ENCODE measurements at places on chromosomes 3 and 15.

DNA sequence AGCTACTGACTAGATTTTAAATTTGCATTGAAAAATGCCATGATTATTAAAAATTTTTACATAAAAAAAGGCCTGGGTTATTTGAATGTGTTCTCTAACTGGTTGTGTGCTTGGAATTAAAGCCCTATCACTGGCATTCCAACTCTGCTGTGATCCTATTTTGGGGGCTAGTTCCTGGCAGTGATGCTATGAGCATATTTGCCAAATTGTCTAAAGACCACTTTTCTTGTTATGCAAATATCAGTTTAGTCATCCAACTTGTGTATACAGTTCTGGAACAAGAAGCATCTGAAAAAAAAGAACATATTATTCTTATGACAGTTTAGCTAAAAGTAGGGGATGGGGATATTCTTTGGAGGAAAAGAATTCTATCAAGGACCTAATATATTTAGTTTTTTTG is 243.4 kb upstream of the ZNF717 start:
- no peak for DNase-seq

DNA sequence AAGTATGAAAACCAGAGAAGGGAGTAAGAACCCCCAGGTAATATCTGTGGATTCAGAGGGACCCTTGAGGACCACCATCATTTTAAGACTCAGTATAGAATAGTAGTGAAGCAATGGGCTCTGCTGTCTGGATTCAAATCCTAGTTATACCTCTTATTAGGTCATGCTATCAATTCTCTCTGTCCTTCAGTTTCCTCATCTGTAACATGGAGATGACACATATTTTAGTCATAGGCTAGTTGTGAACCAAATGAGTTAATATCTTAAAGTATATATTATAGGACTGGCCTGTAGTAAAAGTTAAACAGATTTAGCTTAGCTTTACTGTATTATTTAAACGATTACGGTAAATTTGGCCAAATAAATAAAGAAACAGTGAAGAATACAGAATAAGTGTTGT is 177.3 kb upstream of the GOLIM4 start:
- DNase-seq = no peak

- DNase-seq = no peak
Measured at GRCh38 chr3:30370681-30371271, 235.6 kb upstream of the TGFBR2 start.

DNA sequence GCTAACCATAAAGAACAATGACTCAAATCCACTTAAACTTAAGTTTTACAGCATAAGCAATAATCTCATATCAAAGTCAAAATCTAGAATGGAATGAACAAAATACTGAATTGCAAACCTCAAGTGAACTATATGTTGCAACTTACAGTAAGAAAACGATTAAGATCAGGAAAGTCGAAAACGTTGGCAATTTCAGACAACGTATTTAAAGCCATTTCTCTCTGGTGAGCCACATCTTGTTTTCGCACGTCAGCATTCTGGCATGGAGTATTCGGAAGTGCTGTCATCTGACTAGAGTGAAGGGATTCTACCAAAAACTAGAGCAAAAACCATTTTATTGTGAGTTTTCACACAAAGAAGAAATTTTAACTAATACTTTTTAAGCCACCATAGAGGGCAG is 28.5 kb downstream of the ATR start:
- DNase-seq = no peak

- no peak for DNase-seq
Measured at GRCh38 chr15:44719293-44719999, 8.1 kb downstream of the B2M start.

GRCh38 chr3:65961733-65962132 is 77.0 kb downstream of the MAGI1 start:
- no peak for DNase-seq

DNA sequence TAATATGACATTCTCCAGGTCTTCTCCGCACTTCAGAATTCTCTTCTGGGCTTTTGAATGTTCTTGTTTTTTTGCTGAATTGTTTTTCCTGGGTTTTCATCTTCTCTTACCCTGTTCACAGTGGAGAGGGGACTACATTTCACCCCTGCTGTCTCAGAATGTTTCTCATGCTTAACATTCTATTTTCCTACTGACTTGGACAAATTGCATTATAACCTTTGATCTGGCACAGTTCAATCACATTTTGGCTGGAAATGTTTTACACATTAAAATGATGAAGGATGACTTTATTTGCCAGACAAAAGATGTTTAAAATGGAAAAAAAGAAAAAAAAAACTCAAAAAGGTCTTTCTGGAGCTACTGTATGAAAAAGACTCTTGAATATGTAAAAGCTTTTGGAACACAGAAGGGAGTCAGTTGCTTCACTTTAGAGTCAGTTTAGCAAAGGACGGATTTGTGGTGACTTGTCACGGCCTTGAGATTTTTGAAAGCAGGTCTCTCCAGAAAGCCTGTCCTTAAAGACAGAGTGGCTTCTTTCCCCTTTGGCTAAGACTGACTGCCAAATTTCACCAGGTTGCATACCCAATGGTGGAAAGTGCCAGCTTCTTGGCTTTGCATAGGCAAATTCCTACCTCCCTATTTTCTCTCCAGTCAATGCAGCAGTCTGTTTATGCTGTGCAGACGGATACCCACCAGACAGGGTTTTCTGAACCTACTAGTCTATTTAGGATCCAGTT is 401.0 kb upstream of the TBL1XR1 start:
- no peak for DNase-seq

- DNase-seq = peak; percentile 59
Measured at GRCh38 chr3:16448639-16449070, 64.8 kb downstream of the RFTN1 start.

GRCh38 chr3:122533931-122534334 is 19.2 kb upstream of the KPNA1 start:
- DNase-seq = peak; percentile 81

- DNase-seq = peak; percentile 15
Measured at GRCh38 chr3:51340989-51341636, 44.0 kb upstream of the MANF start.

GRCh38 chr3:49899815-49900214 is 3.9 kb downstream of the MST1R start:
- no peak for DNase-seq

DNA sequence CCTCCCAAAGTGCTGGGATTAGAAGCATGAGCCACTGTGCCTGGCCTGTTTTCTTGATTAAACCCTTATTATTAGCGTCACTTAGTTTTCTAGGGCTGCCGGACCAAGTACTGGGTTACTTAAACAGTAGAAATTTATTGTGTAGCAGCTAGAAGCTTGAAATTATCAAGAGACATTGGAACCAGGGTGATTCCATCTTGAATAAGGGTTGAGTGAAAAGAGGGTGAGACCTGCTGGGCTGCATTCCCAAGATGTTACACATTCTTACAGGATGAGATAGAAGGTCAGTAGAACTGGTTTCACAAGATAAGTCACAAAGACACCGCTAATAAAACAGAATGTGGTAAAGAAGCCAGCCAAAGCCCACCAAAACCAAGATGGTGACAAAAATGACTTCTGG is 18.6 kb upstream of the FSTL1 start:
- DNase-seq = no peak

GRCh38 chr15:60799885-60800284 is 320.9 kb upstream of the ICE2 start:
- DNase-seq = no peak

- no peak for DNase-seq
Measured at GRCh38 chr3:143000528-143000927, 842 bp upstream of the U2SURP start.

DNA sequence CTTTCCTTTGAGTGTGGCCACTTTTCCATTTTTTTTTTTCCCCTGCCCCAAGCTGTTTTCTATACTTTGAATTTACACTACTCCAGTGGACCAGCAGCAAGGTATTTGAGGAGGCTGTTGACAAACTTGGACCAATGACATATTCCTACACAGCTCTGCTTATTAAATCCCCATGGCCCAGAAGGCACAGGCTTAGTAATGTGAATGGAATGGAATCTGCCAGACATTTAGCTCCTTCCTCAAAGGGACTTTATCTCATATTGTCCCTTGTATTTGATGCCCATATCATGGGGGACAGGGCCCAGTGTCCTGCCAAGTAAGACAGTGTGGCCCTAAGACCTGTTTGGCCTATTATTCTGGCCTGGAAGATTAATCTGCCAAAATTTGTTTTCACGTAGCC is 107.5 kb downstream of the CHCHD6 start:
- DNase-seq = peak; percentile 20

GRCh38 chr3:101814835-101815234 is 34.5 kb upstream of the NFKBIZ start:
- DNase-seq = no peak

DNA sequence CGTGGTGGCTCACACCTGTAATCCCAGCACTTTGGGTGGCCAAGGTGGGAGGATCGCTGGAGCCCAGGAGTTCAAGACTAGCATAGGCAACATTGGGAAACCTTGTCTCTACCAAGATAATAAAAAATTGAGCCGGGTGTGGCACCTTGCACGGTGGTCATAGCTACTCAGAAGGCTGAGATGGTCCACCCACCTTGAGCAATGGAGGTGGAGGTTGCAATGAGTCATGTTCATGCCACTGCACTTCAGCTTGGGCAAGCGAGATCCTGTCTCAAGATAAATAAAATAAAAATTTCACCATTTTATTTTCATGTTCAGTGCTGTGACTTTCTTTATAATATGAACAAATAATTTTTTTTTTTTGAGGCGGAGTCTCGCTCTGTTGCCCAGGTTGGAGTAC is 12.5 kb downstream of the MAPK6 start:
- no peak for DNase-seq

DNA sequence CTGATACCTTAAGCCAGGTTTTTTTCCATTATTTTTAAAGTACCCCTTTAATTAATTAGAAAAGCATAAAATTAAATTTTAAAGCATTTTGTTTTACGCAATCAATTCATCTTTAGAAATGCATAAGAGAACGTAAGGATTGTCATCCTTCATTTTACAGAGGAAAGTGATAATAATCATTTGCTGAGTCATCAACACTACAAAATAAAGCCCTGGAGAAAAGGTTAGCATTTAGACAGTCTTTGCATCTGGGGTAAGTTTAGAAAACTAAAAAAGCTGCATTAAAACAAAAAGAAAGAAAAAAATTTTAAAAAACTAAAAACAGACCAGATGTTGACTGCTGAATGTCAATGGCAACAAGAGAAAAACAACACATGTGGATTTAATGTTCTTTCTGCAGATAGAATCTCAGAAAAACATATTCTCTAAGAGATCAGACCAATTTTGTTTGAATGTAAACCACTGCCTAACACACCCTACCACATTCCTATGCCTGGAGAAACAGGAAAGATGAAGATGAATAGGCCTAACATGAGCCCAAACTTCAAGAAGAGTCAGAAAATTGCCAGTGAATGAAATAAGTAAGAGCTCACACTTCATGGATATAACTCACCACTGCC is 59.9 kb downstream of the SUCNR1 start:
- no peak for DNase-seq

DNA sequence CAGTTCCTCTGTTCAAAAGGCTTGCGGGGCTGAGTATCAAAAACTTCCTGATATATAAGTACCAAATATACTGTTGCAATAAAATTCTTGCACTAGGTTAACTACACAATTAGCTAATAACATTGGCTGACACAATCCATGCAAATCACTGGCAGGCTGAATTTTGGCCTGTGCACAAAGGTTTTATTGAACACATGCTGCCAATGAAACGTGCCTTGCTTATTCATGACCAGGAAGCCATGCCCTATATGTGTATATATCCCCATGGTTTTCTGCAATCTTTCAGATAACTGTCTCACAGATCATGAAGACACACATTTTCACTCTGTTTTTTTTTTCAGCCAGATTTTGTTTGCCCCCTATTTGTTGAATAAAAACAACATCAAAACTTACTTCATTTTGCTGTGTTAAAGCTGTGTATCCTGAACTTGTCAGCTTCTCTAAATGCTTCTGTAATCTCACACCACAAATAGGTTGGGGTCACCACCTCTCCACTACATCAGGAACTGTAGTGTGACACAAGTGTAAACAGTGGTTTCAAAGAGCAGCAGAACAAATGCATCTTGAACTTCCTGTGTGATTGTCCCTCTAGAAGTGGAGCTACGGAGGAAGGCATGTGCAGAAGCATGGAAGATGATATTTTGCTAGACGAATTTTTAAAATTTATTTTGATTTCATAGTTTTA is 920.7 kb upstream of the NR2F2 start:
- DNase-seq = no peak

GRCh38 chr15:57033715-57034439 is 115.4 kb downstream of the TCF12 start:
- DNase-seq = no peak

DNA sequence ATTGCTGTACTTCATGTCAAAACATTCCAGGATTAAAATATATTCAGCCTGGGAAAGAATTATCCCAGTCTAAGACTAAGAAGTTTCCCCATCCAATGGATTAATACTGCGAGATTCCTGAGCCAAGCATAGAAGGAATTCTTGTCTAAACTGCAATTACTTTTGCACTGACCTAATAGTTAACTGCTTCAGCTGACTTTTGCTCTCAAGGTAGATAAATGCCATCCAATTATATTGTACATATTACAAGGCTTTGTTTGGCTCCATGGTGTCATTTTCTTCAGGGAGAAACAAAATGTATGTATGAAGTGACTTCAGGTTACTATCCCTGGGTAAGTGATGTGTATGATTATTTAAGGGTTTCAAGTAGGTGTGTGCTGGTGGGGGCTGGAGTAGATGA is 6.1 kb upstream of the IFT57 start:
- DNase-seq = no peak

Measured in HTR-8/SVneo (cell line).